ENCODE measurements at places on chromosomes 11 and 22.
A peak's percentile ranks its signal among the peaks of the same experiment; 100 is the strongest.

DNA sequence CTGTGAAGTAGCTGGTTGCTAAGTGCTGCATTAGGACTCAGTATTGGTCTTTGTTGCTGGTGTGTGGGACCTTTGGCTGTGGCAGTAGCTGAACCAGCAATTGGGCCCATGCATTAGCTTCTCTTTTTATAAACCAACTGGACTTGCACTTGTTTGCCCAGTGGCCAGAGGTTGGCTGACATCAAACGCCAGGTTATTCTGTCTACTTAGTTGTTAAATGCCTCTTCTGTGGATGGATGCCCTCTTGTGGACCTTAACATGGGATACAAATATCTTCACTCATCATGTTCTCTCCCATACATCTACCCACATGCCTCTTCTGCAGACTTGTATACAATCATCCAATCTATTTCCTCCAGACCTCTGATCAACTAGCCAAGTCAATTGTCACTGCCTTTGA is 26.4 kb upstream of the ARHGAP20 start:
- no peak for DNase-seq

GRCh38 chr11:92225568-92226330 is 1.1 kb downstream of the FAT3 start:
- no peak for DNase-seq

GRCh38 chr11:126742582-126742981 is 258.0 kb downstream of the KIRREL3 start:
- DNase-seq, result no peak

- no peak for DNase-seq
Observed at GRCh38 chr22:26983311-26983710, 325.9 kb downstream of the MIAT start.

DNA sequence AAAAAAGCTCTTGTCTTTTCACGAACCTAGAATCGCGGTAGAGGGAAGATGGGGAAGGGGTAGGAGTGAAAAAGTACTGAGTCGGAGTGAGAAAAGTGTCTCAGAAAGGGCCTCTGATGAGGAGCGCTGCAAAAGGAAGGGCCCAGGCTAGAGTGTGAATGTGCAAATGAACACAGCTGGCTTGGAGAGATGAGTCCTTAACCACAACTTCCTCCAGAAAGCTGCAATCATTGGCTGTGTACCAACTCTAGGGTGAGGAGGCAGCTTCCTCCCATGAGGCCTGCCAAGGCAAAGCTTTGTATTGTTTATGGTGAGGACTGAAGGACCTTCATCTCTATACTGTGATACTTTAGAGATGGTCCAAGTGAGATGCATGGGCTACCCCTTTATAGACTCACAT is 566.9 kb upstream of the ANO5 start:
- no peak for DNase-seq

DNA sequence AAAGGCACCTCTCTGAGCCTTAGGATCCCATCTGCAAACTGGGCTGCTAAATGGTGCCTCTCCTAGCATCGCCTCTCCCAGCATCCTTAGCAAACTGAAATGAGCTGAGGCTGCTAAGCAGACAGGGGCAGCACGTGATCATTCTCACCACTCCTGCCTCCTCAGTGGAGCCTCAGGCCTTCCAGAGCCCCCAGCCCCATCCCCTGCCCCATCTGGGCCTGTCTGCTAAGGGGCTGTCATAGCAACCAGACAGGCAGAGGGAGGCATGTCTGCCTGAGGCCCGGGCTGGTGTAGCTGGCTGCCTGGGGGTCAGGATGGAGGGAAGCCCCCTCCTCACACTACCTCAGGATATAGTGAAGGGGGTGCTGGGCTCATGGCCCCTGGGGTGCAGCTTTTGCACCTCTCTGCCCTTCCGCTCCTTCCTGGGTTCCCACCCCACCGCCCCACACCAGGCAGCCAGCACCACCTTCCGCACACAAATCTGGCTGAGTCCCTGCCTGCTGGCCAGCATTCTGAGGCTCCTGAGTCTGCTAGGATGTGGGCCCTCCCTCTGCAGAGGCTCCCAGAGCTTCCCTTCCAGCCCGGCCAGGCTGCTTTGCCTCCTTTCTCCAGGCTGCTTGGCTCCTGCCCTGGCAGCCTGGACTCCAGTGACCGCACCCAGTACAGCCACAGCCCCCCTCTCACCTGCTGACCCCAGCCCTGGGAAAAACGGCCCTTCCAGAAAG is 47.5 kb upstream of the TTLL12 start:
- no peak for DNase-seq

DNA sequence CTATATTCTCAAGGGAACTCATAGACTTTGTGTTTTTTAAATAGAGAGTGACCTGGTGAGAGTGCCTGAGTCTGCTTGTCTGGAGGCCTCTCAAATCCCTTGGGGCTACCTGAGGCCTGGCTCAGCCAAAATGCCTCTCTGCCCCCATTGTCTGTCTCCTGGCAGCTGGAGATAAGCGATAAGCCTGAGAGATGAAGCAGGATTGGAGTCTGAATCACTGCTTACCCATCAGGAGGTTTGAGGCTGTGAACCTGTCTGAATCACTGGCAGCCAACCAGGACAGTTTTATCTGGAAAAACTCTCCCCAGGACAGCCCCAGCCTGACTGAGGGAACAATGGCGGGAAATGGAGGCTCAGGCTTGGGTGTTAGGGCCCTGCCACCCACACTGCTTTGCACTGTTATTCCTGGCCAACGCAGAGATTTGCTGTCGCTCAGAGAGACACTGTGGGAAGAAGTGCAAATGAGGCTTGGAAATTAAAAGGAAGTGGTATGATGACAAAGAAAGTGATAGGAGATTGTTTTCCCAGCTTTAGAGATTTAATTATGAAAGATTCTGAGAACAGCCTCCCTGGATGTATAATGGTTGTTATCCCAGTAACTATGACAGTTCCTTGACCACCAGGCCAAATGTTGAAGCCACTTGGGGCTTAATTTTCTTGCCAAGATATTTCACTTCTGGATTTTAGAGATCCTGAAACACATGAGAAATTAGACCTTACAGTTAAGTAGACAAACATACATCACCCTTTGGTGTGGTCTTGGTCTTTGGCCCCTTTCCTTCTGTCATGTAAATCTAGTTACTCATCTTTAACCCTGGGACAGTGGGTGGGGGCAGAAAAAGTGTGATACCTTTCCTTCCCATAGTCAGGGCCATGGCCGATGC is 102.1 kb downstream of the RASSF10 start:
- DNase-seq, result no peak

GRCh38 chr22:42560781-42561180 is 7.0 kb downstream of the SERHL2 start:
- no peak for DNase-seq

GRCh38 chr11:101726988-101727387 is 143.2 kb upstream of the TRPC6 start:
- DNase-seq, result no peak

- no peak for DNase-seq
Observed at GRCh38 chr22:25833091-25833490, 91.1 kb downstream of the MYO18B start.

DNA sequence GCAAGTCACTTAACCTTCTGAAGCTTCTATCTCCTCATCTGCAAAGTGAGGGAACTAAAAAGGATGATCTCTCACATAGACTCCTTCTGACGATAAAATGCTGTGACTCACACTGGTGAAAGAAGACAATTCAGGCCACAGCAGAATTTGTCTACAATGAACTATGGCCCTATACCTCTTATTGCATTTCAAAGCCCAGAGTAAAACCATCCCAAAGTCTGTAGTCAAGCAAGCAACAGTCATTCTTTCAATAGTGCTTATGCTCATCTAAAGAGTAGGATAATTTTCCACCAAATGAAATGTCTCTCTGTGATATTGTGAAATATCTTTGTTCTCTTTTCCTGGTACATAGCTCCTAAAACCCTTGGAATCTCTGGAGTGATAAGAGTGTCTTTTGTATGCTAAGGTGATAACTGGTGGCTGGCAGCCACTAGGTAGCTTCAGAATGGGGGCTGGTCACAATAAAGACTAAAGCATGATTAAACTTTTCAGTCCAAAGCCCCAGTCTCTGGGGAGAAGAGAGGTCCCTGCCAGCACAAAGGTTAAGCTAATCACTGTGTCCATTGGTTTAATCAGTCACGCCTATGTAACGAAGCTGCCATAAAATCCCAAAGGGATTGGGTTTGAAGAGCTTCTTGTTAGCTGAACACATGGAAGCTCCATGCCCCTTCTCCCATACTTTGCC is 30.8 kb downstream of the SYTL2 start:
- no peak for DNase-seq

DNA sequence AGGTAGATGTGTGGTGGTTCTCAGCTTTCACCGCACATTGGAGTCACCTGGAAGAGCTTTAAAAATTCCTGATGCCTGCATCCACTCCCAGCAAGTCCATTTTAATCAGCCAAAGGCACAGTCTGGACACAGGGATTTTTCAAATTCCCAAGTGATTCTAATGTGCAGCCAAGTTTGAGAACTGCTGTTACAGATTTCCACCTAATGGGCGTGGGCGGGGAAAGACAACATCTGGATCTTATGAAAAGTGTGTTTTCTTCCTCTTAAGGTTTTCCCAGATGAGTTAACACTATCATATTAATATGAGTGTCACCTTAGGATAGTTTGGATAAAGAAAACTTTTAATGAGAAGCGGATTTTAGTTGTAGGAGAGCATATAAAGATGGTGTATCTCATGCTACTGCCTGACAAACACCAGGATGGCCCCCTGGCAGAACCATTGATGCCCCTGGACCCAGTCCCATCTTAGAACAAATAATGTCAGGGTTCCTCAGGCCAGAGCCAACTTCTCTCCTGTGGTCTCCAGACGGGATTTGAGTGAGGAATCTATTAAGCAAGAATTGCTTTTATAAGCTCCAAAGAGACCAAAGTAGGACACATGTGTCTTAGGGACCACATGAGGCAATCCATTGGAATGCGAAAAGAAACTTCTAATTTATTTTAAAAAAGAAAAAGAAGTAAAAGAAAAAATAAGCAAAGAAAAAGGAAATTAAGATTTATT is 31.9 kb downstream of the POU2AF1 start:
- no peak for DNase-seq

- DNase-seq, result no peak
Observed at GRCh38 chr11:102139081-102139498, 28.8 kb downstream of the YAP1 start.

DNA sequence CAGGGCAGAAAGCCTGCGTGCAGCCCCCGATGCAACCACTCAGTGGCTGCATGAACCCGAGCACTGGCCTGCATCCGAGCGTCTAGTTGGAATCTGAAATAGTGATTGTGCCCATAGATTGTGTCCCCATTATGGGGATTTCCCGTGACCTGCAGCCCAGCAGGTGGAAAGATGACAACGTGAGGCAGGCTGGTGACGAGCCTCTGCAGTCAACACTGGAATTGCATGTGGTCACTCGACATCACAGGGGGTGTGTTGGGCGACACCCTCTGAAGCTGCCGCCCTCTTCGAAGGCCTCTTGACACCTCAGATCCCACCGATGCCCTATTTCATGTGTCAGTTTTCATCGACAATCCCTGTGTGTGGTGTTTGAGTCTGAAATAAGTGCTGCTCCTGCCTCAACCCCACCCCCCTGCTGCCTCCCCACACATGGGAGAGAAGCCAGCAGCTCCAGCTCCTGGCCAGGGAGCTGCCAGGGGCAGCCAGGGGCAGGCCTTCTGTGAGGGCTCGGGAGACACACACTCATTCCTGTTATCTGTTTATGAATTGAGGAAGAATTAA is 172.0 kb upstream of the B3GAT1 start:
- no peak for DNase-seq

GRCh38 chr22:35476341-35476740 is 64.3 kb upstream of the RASD2 start:
- no peak for DNase-seq

GRCh38 chr11:68140496-68141245 is 19.5 kb upstream of the CHKA start:
- no peak for DNase-seq

GRCh38 chr11:133385781-133386180 is 146.5 kb downstream of the OPCML start:
- DNase-seq, result no peak

DNA sequence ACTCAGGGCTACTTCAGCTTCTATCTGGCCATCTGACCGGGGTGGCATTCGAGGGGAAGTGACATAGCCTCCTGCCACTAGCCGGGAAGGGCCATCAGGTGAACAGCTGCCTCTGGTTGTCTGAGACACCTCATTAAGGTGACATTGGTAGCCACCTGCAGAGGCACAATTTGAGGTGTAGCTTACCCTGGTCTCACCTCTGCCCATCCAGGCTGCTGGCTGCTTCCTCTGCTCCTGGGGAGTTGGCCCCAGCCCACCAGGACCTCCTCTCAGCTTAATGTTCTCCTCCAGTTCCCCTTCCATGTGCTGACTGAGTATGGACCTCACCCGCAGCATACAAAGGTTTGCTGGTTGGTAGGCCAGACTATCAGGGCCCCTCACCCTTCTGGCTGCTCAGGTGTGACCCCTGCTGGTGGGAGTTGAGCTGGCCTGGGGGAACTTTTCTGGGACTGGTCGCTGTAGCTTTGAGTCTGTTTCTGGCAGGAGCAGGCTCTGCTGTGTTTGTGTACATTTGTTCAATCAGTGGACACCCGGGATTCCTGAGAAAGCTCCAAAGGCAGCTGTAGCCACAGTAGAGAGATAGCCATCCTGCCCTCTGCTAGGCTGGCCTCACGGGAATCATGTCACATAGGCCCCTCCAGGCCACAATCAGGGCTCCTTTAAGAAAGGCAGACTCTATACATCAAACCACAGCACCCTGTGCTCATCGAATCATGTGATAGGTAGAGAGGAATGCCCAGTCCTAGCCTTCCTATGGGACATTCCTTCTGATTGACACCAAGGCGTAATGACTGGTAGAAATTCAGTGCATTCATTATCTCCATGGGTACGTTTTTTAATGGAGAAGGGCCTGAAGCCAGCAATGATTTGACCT is 295.1 kb upstream of the PLET1 start:
- peak; percentile 33 for DNase-seq

DNA sequence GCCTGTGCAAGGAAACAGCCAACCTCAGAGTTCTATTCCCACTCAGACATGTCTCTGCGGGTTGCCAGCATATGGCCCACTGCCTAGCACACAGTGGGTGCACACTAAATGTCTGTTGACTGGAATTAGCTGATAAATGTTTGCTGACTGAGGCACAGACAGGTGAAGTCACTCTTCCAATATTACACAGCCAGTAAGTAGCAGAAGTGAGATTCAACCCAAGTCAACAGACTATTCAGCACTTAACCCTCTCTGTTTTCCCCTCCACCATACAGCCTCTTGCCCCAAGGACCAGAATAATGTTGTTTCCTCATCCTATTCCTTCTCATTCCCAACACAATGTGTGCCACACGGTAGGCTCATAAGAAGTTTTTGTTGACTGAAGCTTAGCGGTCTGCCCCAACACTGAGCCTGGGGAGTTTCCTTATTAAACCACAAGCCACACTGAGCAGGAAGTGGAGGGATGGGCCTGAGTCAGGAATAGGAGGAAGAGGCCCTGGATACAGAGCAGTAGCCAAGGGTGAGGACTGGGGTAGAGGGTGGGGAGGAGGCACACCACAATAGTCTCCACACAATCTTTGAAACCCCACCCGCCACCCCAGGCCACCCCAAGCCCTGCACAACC is 15.7 kb upstream of the IL10RA start:
- DNase-seq, result no peak

Measured in stimulated activated CD4-positive, alpha-beta T cell treated with anti-CD3 and anti-CD28 coated beads, Interleukin-1b, Interleukin-23, amount 100 ng/mL, for 1 hour (primary cell).